Hippocampal formation (tissue), 2 donors: ENCODE measurements at places on chromosomes 4 and X.

DNA sequence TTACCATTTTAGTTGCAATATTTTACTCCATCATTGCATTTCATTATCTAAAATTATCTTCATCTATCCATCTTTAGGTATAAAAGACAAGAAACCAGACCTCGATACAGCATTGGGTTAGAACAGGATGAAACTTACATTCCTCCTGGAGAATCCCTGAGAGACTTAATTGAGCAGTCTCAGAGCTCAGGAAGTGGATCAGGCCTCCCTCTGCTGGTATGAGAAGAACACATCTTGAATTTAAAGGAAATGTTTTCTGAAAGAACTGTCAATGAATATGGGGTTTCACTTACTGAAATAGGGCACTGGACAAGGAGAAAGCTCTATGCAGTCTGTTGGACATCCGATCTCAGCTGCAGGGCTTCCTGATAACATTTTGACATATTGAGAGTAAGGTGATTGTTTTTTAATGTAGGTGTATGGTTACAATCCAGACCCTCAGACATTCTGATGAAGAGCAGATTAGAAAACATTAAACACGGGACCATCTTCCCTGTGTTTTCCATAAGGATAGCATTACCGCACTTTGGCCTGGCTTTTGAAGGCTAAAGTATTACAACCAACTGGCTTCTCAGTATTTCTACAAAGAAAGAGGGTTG, 367.2 kb downstream of the BMPR1B start:
- DNase-seq: no peak

GRCh38 chrX:15418707-15419181, 34.5 kb upstream of the VEGFD start:
- DNase-seq: no peak

DNA sequence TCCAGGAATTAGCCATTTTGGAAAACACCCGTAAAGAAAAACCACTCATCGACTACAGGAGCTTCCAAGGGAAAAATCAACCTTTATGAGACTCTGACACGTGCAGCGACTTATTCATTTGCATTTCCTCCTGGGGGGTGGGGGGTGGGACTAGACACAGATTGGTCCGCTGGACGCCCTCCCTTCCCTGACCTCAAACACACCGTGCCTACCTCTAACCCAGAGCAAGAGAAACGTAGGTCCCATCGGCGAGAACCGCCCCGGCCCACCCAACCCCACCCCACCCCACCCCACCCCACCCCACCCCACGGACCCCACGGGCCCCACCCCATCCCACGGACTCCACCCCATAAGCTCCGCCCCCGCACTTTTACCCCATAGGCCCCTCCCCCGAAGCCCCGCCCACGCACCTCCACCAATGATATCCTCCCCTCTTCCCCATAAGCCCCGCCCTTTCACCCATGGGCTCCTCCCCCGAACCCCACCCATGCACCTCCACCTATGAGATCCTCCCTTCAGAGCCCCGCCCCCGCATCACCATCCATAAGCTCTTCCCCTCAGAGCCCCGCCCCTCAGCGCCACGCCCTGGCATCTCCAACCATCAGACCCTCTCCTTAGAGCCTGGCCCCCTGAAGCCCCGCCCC, 1.1 kb downstream of the GTPBP6 start:
- no peak for DNase-seq

DNA sequence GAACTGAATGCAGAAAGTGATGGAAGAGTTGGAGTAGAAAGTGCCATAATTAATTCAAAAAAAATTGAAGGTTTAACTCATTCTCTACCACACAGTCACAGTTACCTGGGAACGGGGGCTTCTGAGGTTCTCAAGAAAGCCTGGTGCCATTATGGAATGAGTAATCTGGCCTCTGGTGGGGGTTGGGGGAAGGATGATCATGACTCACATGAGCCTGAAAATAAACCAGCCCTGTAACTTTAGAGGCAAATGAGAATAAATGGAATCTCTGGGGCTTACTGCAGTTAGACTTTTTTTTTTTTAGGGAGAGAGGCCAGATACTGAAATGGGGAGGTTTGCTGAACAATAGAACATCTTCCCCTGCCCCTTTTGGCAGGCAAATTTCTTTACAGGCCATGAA, 55.3 kb downstream of the SOD3 start:
- DNase-seq: no peak

GRCh38 chrX:23013366-23013765, 13.6 kb downstream of the DDX53 start:
- DNase-seq: no peak

- no peak for DNase-seq
These were observed 58.0 kb upstream of the TMEM33 start for GRCh38 chr4:41877020-41877796.

- DNase-seq: peak; percentile 59
These were observed 441 bp downstream of the SLC9B2 start for GRCh38 chr4:103075894-103076746.

DNA sequence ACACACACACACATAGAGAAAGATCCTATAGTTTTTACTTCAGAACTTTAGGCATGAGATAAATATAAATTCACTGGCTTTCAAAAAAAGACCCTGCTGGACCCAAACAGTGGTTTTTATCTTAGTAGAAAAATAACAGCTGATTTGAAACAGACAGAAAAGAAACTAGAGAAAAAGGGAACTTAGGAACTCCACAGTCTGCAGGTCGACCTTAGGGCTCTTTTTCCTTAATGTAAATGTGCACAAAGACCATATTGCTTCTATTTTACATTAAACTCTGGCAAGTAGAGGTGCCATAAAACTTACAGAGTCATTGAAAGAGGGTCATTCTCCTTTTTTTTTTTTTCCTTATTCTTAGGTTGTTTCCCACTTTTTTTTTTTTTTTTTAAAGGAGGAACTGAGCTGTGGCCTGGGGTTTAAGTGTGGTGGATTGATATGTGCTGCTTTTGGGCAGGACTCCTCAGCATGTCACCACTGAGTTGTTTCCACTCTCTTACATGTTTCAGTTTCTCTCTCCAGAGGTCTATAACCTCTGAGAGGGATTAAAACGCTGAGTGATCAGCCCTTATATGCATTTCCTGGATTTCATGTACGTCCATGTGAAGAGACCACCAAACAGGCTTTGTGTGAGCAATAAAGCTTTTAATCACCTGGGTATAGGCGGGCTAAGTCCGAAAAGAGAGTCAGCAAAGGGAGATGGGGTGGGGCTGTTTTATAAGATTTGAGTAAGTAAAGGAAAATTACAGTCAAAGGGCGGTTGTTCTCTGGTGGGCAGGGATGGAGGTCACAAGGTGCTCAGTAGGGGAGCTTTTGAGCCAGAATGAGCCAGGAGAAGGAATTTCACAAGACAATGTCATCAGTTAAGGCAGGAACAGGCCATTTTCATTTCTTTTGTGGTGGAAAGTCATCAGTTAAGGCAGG, 70.8 kb upstream of the PACRGL start:
- no peak for DNase-seq

- DNase-seq: no peak
These were observed 14.1 kb upstream of the BRS3 start for GRCh38 chrX:136473663-136474062.

- peak; percentile 1 for DNase-seq
These were observed 3.2 kb upstream of the PCDH19 start for GRCh38 chrX:100413229-100413628.

DNA sequence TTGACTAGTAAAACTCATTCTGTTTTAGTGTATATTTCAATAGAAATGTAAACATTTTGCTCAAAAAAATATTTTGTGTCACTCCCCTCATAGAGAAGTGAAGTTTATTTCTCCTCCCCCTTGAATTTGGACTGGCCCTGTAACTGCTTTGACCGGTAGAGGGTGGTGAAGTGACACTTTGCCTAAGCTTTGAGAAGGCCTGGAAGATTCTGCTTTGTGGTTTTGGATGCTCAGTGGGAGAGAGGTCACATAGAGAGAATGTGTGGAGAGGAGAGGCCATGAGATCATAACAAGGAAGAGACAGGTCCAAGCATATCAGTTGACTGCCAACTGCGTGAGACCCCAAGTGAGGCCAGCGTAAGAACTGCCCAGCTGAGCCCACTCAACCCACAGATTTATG, 19.1 kb upstream of the ARX start:
- DNase-seq: no peak

DNA sequence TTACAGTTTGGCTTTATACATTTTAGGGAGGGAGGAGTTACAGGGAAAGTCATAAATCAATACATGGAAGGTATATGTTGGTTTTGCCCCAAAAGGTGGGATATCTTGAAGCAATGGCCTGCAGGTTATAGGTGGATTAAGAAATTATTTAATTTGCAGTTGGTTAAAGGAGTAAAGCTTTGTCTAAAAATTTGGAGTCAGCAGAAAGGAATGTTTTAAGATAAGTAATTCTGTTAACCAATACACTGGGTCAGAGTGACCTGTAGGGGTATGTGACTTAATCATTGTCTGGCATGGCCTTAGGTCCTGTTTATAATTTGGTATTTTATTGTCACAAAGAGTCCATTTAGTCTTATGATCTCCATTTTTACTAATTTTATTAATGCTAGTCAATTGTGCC, 115.0 kb downstream of the AGTR2 start:
- DNase-seq: no peak

GRCh38 chr4:163988391-163988790, 493.9 kb downstream of the TMA16 start:
- DNase-seq: no peak

DNA sequence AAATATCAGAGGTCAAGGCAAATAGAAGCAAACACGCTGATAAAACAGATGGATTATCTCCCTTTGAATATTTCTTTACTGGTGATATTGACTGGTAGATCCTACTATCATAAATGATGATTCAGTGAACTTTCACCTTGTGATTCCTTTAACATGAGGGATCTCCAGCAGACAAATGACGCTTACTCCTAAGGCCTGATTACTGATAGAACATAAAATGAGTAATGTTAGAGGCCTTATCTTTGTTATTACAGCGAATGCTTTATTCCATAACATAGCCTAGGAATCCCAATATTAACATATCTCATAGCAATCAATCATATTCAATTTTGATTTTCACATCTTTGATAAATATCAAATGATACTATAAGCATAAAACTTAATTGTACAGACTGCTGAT, 152.3 kb downstream of the SLC10A7 start:
- DNase-seq: no peak

DNA sequence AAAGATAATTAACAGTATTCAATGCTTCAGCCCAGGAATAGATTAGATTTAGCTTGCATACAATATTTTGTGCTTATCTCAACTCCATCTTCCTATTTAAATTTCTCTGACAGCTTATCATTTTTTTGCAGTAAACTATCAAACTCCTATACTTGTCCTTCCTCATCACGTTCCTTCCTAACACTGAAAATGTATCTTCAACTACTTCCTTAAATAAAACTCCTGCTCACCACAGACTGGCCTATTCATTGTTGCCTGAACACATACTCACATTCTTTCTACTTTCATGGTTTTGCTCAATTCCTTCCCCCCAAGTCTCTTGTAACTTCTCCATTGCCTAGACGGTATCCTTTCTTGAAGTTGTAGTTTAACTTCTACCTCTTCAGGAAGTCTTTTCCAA, 28.5 kb upstream of the PTPN13 start:
- DNase-seq: no peak

DNA sequence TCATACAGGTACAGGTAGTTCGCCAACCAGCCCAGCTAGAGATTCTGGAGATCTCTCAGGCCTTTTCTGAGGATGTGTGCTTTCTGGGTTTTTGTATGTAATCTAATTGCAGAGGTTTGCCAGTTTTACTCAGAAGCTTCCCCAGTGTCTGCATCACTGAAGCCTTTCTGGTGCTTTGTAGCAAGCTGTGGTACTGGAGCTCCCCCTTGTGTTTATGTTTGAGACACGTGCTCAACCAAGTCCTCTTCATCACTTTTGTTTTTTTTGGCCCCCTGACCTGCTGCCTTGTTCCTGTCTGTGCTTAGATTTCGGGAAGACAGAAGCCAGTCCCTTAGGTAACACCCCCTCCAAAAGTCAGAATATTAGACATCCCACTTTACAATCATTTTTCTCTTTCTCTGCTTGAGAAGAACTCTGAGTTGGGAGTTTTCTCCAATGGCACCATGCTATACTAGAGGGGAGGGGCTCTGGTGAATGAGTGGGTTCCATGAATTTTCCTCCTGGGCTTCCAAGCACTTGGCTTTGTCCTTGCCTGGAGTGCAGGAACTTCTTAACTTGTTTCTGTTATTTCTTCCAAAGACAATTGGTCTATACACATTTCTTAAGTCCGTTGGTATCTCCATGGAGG, 128.4 kb upstream of the TBC1D9 start:
- no peak for DNase-seq

- no peak for DNase-seq
These were observed 1.5 kb upstream of the PAPSS1 start for GRCh38 chr4:107721436-107722100.

DNA sequence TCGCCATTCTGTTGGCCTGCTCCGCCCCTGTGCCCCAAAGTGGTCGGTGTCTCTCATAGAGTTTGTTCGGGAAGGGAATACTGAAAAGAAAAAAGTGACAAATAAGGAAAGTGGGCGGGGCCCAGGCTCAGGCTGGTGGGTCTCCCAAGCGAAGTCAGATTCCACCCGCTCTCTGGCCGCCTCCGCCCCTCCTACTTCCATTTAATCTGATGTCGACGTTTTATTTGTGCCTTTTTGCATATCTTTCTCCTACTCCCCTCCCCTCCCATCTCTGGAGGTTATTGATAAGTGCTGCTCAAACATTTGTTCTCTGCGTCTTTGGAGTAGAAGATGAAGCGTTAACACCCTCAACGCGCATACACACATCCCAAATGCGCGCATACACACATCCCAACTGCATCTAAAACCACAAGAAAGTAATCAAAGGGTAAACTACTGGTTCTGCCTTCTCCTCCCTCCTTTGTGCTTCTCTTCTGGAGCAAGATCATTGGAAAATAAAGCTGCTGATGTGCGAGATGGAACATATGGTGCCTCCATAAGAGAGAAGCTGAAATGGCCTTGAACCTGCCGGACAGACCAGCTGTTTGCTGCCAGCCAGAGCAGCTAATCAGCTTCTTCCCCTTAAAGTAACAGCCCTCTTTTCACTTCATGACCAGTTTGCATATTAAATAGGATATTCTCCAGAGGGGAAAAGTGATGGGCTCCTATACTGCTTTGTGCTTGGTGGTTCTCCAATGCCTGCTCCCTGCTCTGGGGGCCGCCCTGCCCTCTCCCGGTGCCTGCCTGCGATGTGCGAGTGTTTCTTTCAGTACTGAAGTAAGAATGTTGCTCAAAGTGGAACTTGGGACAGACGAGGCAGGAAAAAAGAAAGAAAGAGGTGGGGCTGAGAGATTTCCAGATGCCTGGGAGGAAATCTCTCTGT, 3.1 kb downstream of the MAMLD1 start:
- DNase-seq: peak; percentile 7

- DNase-seq: no peak
These were observed 30.7 kb downstream of the SPARCL1 start for GRCh38 chr4:87498446-87498900.

- no peak for DNase-seq
These were observed 5.1 kb upstream of the ING2 start for GRCh38 chr4:183499801-183500200.

- DNase-seq: peak; percentile 78
These were observed at the start of gene USP46 for GRCh38 chr4:52659001-52659721. Gene USP46 (minus strand): TSS chr4:52659301. CDS start chr4:52659150, 151 bp downstream.

- DNase-seq: no peak
These were observed 17.3 kb downstream of the SMPX start for GRCh38 chrX:21740329-21741274.
